ENCODE measurements at places on chromosomes 12 and 14. TPM values are rescaled to one million over a fixed set of nuclear protein-coding genes. Genes with fewer than 3 reads are reported as not detected.

DNA sequence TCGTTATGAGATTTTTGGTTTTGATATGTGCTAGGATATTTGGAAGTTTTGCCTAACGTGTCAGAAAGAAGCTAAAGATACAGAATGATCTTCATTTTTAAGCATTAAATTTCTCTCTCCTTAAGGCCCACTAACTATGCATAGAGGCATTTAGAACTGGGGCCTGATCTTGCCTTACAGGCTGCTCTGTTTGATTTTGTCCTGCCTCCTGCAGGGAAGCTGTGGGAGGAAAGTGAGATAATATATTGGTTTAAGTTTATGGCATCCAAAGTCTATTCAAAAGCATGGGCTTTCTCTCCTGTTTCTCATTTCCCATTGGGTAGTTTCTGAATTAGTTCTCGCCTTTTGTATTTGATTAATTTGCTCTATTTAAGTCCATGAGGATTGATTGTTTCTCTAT lies 250.3 kb upstream of the FBXO33 start:
- no peaks in the 10 kb centered on the region for H3K36me3 ChIP-seq
- no peak for DNase-seq
- no peak overlapping the region for H3K4me3 ChIP-seq
- H3K27ac ChIP-seq, result no peak overlapping the region
- no peaks in the 10 kb centered on the region for H3K27me3 ChIP-seq

DNA sequence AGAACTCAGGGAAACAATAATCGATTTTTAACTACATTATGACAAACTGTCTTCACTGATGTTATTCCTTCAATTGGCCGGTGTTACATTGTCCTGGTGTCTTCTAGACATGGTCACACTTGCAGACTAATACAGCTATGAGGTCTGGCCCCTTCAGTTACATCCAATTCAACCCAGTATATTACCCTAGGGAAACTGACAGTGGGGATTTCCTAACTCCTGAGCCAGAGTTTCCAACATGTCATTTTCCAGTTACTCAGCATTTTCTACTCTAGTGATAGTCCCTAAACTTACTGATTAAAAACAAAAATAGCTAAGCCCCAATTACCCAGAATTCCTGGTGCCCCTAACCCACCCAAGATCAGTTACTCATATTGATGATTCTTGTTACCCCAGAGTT lies 21.1 kb downstream of the IFNG start:
- DNase-seq, result no peak
- no peaks in the 10 kb centered on the region for H3K36me3 ChIP-seq
- H3K27ac ChIP-seq, result no peak overlapping the region
- H3K4me1 ChIP-seq, result no peaks in the 10 kb centered on the region

DNA sequence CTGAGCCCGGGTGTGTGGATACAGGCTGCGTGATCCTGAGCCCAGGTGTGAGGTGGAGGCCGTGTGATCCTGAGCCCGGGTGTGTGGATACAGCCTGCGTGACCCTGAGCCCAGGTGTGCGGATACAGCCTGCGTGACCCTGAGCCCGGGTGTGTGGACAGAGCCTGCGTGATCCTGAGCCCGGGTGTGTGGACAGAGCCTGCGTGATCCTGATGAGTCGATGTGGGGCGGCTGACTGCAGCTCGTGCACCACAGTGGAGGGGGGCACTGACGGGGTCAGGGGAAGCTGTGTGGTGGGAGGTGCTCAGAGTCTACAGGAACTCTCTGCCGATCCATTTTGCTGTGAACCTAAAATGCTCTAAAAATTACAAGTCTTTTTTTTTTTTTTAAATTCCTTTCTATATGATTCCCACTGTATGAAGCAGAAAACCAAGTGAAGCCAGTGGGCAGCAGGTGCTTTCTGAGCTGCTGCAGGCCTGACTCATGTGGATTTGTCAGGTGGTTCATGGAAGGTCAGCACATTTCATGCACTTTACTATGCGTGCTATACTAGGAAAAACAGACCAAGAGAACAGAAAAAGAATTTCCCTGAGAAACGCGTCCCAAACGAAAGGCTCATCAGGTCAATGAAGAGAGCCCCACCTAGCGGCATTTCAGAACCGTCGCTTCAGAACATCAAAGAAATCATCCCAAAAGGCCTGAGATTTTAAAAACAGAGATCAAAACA lies 19.3 kb downstream of the BRF1 start:
- H3K36me3 ChIP-seq, result no peaks in the 10 kb centered on the region
- no peak overlapping the region for H3K27ac ChIP-seq
- peak; percentile 80 for DNase-seq
- no peaks in the 10 kb centered on the region for H3K4me1 ChIP-seq

- H3K4me3 ChIP-seq, result no peak overlapping the region
- no peaks in the 10 kb centered on the region for H3K27me3 ChIP-seq
- no peak for DNase-seq
- no peaks in the 10 kb centered on the region for H3K36me3 ChIP-seq
- H3K27ac ChIP-seq, result no peak overlapping the region
These were observed 166.4 kb upstream of the FKBP4 start for GRCh38 chr12:2628401-2628800.

DNA sequence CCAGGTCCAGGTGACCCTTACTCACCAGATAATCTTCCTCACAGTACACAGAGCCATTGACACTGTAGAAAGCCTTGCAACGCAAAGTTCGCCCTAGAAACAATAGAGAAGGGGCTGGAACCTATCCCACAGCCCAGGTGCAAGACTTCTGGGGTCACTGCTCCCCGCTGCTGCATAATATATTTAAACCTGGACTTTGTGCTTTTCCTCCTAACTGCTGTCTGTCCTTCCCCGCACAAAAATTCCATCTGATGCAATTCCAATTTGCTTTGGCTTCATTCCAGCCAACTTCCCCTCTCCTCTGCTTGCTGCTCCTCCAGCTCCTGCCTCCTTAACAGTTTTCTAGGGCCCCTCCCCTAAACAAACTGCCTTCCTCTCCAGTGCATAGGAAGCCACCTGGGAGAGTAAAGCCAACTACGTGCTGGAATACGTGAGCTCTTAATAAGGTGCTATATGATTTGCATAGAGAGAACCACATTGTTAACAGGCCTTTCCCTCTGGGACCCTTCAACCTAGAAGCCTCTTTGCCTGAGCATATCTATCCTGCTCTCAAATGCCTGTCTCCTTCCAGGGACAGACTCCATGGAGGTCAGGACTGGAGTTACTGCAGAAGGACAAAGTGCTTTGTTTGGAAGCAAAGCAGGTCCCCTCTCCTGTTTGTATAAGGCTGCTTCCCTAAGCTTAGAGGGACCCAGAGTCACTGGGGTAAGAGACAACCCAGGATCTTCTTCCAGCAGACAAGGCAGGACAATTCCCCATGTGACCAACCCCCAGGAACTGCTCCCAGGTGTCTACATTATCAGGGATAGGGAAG lies 5.5 kb downstream of the AJUBA start:
- H3K4me1 ChIP-seq, result peaks cover 45% of the 10 kb centered on the region
- H3K4me3 ChIP-seq, result no peak overlapping the region
- peak overlapping the region; percentile 66 for H3K27ac ChIP-seq
- DNase-seq, result peak; percentile 55

GRCh38 chr12:112980491-112981158 lies 2.3 kb downstream of the OAS2 start:
- no peak overlapping the region for H3K27ac ChIP-seq
- no peaks in the 10 kb centered on the region for H3K36me3 ChIP-seq
- H3K27me3 ChIP-seq, result no peaks in the 10 kb centered on the region
- no peak for DNase-seq
- no peak overlapping the region for H3K4me3 ChIP-seq

Gene SLCO1B1
- not detected for total RNA-seq

DNA sequence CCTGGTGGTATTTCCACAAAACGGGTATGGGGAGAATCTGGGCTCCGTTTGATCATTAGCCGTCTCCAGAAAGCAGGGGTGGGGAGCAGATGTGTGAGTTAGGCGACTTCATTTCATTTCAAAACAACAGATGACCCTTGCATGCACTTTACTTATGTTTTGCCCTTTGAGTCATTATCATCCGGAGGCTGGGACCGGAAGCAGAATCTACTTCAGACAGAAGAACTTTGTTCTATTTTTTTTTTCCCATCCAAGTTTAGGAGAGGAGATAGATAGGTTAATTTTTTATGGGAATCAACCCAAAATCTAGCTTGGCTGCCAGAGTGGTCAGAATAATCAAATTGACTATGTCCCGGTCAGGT lies 31.3 kb upstream of the CMAS start:
- peak; percentile 10 for DNase-seq
- H3K27ac ChIP-seq, result no peak overlapping the region
- H3K27me3 ChIP-seq, result no peaks in the 10 kb centered on the region
- H3K4me3 ChIP-seq, result no peak overlapping the region
- no peaks in the 10 kb centered on the region for H3K36me3 ChIP-seq

DNA sequence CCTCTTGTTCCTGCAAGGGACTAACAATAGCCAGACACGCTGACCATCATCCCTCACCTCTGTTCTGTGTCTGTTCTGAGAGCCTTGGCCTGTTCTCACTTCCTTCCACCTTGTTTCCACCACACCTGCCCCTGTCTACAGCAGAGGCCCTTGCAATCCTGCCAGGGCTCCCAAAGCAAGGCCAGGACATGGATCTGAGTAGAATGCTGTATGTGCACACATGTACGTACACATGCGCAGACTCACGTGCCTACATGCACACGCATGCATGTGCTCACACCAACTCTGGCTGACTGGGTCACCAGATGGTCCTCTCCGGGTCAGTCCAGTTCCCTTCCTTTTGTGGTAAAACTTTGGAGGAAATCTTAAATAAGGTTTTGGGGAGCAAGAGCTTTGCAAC lies 133.0 kb upstream of the C14orf180 start:
- no peak for DNase-seq
- H3K4me1 ChIP-seq, result no peaks in the 10 kb centered on the region
- H3K27ac ChIP-seq, result no peak overlapping the region
- H3K36me3 ChIP-seq, result no peaks in the 10 kb centered on the region

DNA sequence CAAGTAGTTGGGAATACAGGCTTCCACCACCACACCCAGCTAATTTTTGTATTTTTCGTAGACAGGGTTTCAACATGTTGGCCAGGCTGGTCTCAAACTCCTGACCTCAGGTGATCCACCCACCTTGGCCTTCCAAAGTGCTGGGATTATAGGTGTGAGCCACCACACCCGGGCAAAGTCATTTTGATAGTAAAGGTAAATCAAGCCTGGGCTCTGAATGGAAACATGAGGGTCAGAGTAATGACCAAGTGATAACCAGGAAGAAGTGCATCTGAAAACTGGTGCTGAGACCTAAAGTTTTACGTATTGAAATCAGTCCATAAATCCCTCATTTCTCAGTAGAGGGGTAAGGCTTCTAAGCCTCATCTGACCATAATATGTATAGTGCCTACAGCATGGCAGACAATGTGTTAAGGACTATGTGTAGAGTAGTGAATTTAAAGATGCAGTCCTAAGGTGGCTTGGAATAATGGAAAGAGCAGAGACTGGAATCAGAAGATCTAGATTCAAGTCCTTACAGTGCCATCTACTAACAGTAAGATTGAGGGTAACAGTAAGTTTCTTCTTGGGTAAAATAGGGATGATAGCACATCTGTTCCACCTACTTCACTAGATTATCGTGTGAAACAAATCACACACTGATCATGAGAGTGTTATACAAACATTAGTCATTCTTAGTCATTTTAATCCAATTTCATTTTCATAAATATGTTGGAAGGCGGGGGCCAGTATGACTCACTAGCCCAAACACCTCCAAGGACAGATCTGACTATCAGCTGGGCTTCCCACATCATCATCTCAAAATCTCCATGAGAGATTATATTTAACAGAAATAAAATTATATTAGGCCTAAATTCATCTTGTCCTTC lies 11.2 kb downstream of the MAP4K5 start:
- H3K36me3 ChIP-seq, result no peaks in the 10 kb centered on the region
- H3K27me3 ChIP-seq, result no peaks in the 10 kb centered on the region
- DNase-seq, result peak; percentile 81
- peak overlapping the region; percentile 57 for H3K27ac ChIP-seq

Gene LIN7A
- 9.5 TPM for total RNA-seq

- no peaks in the 10 kb centered on the region for H3K4me1 ChIP-seq
- H3K27ac ChIP-seq, result no peak overlapping the region
- DNase-seq, result peak; percentile 62
- H3K36me3 ChIP-seq, result no peaks in the 10 kb centered on the region
- H3K27me3 ChIP-seq, result no peaks in the 10 kb centered on the region
- H3K4me3 ChIP-seq, result no peak overlapping the region
These were observed 197.4 kb upstream of the PRMT8 start for GRCh38 chr12:3293446-3294161.

- DNase-seq, result peak; percentile 64
- H3K4me3 ChIP-seq, result no peak overlapping the region
- no peaks in the 10 kb centered on the region for H3K36me3 ChIP-seq
- H3K27me3 ChIP-seq, result no peaks in the 10 kb centered on the region
- H3K4me1 ChIP-seq, result peaks cover 10% of the 10 kb centered on the region
These were observed 32.4 kb downstream of the PITPNM2 start for GRCh38 chr12:123118497-123118896.

GRCh38 chr14:75983019-75983358 lies 1.2 kb upstream of the TGFB3 start:
- no peak overlapping the region for H3K27ac ChIP-seq
- no peaks in the 10 kb centered on the region for H3K27me3 ChIP-seq
- no peaks in the 10 kb centered on the region for H3K36me3 ChIP-seq
- no peak for DNase-seq

Gene ZNF410
- 71.4 TPM for total RNA-seq

Gene BLOC1S1
- 90.9 TPM for total RNA-seq

DNA sequence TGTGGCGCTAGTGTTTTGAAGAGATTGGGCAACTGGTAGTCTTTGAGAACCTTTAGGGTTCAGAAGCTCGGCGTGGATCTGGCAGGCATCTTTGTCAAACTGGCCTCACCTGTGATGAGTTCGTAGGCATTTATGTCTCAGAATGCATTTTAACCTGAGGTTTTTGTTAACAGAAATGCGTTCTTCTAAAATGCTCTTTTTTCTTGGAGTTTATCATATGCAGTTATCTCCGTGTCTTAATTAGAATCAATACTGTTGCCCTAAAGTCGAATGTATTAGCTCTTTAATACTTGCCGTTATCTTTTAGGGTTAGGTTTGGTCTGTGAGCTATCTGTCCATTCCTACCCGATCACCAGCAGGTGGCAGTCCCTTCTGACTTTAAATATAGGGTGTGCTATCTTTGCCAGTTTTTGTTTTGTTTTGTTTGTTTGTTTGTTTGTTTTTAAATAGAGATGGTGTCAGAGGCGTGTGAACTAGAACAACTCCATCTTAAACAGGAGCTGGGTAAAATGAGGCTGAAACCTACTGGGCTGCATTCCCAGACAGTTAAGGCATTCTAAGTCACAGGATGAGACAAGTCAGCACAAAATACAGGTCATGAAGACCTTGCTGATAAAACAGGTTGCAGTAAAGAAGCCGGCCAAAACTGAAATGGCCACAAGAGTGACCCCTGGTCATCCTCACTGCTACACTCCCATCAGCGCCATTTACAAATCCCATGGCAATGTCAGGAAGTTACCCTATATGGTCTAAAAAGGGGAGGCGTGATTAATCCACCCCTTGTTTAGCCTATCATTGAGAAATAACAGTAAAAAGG lies 1.4 kb downstream of the ATF1 start:
- DNase-seq, result peak; percentile 36
- peak overlapping the region; percentile 34 for H3K4me3 ChIP-seq
- H3K4me1 ChIP-seq, result no peaks in the 10 kb centered on the region
- H3K36me3 ChIP-seq, result no peaks in the 10 kb centered on the region

- DNase-seq, result no peak
- H3K27ac ChIP-seq, result no peak overlapping the region
- H3K4me3 ChIP-seq, result no peak overlapping the region
- no peaks in the 10 kb centered on the region for H3K36me3 ChIP-seq
These were observed 12.6 kb downstream of the RASSF8 start for GRCh38 chr12:25970916-25971653.

- H3K27me3 ChIP-seq, result peaks cover 57% of the 10 kb centered on the region
- DNase-seq, result no peak
- H3K4me3 ChIP-seq, result no peak overlapping the region
- H3K4me1 ChIP-seq, result peaks cover 2% of the 10 kb centered on the region
- H3K36me3 ChIP-seq, result no peaks in the 10 kb centered on the region
These were observed 1.4 kb downstream of the AQP5 start for GRCh38 chr12:49962861-49963765.

Measured in fibroblast of lung (primary cell).